ENCODE measurements at places on chromosomes 4 and X.
A peak's percentile ranks its signal among the peaks of the same experiment; 100 is the strongest.

GRCh38 chr4:38030023-38030422 is 69.8 kb downstream of the PTTG2 start:
- no peak for DNase-seq

DNA sequence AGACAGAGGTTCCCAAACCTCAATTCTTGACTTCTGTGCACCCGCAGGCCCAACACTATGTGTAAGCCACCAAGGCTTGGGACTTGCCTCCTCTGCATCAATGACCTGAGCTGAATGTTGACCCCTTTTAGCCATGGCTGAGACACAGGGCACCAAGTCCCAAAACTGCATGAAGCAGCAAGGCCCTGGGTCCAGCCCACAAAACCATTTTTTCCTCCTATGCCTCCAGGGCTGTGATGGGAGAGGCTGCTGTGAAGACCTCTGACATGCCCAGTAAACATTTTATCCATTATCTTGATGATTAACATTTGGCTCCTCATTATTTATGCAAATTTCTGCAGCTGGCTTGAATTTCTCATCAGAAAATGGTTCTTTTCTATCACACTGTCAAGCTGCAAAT is 85.4 kb downstream of the ITM2A start:
- no peak for DNase-seq

- no peak for DNase-seq
These were observed 53.5 kb upstream of the TBC1D9 start for GRCh38 chr4:140809676-140810075.

- DNase-seq: no peak
These were observed 38.4 kb downstream of the SPARCL1 start for GRCh38 chr4:87490664-87491369.

DNA sequence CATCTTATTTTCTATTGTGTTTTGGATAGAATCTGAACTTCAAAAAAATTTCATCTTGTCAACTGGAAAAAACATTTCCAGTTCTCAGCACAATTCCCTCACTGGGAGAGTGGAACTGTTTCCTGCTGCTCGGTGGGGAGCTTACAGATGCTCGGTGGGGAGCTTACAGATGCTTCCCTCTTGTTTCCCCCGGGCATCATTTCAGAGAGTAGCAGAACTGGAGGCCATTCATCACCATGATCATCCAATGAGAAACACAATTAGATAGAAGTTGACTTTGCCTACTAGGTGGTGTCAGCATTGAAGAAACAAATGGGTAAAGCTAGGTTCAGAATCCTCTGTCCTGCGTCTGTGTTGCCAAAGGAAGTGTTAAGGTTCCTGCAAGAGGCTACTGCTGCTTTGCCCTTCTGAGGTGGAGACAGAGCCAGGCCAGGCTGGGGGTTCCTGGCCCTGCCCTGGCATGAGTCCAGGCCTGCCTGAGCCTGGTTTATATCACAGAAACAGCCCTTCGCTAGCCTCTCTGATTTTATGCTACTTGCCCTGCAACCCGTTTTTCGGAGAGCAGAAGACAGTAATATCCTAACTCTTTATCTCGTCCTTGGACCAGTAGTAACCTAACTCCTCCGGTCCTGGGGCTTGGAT is 70.6 kb downstream of the TAPT1 start:
- no peak for DNase-seq

DNA sequence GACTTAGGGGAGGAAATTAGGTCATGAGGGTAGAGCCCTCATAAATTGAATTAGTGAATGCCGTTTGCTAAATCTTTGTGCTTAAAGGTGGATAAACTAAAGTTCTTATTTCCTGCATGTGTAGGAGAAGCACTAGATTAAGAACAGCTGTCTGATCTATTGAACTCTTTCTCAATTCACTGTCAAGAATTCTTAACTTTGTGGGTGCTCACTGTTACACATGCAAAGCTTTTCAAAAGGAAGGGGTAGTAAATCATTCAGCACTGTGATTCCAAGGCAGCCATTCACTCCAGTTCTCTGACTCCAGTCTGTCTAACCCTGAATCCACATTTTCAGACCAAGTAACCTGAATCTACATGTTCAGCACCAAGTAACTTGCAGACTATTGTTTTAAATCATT is 1520.1 kb downstream of the PCDH18 start:
- DNase-seq: no peak

DNA sequence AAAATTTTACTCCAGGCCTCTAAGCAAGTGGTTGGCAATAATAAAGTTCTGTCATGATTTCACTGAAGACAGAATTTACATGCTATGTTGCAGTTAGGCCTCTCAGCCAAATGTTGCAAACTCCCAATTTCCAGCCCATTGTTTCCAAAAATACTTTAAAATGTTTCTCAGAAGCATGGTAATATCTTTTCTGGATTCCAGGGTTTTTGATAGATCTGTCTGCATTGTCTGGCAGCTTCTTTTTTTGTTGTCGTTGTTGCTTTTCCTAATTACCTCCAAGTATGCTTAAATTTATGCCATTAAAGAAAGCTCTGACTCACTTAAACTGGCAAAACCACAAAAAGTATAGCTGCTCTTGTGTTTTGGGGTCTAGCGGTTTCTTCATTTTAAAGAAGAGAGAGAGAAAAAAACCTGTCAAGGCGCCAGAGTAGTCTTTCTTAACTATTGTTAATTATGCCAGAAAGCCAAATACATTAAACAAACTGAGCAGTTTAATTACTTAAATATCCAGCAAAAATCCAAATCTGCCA is 97.0 kb downstream of the AGTR2 start:
- DNase-seq: no peak

DNA sequence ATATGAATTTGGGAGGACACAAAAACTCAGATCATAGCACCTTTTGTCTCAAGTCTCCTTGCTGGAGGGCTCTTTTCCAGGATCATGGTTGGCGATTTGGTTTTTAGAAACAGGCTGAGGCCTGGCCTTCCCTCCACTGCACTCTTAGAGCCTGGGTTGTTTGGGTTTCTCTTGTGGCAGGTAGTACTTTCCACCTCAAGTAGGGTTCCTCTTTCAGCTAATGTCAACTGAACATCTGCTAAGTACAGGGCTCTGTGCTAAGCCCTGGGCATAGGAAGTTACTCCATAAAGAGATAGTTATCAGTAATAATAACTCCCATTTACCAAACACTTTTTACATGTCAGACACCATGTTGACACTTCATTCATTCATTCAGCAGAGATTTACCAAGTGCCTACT is 28.2 kb upstream of the APLN start:
- no peak for DNase-seq

DNA sequence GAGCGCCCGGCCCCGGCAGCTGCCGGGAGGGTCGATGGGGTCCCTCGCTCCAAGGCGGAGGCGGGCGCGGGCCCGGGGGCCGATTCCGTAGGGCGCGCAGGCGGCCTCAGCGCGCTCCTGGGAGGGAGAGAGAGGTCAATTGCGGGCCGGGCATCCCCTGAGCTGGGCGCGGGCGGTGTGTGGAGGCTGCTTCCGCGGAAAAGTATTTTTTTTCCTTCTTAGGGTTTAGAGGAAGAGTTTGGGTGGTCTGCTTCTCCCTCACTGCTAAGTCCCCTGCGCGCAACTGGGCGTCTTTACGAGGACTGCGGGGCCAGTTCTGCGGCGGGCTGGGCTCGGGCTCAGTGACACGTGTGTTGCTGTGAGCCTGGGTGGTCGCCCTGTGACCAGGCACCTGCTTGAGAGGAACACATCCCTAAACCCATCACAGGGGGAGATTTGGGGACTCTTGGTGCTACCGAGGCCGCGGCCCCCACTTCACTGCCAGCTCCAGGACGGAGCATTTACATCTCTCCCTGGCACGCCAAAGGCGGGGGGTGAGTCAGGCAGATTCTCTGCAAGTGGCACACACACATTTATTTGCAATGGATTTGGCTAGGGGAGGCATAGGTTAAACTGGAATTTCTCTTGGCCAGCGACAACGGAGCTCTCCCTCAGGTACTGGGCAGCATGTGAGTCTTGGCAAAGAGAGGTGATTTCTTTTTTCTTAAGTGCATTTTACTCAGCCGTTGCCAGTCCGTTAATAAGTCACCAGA is 151.2 kb upstream of the SLC4A4 start:
- peak; percentile 16 for DNase-seq

DNA sequence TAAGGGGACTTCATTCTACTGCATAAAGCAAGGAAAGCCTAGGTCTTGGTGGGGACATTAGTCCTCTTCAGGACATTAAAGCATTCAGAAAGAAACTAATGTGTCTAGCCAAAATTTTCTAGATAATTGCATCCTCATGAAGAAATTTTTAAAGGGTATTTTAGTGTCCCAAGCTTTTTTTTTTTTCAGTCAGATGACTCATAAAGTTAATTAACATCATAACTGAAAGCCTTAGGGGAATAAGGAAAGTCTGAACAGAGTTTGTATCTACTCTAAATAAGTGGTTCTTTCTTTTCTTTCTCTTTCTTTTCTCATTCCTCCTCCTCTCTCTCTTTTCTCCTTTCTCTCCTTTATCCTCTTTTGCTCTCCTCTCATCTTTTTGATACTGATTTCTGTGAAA is 202.4 kb downstream of the ADAMTS3 start:
- DNase-seq: no peak

Data from activated naive CD4-positive, alpha-beta T cell treated with anti-CD3 and anti-CD28 coated beads, Interleukin-2, amount 50 U/mL, for 72 hours (primary cell).